ENCODE measurements at places on chromosomes 6 and 20.

GRCh38 chr6:26309731-26310142, 55.3 kb upstream of the BTN3A2 start:
- DNase-seq, result no peak

GRCh38 chr6:98783578-98783977, 50.8 kb upstream of the POU3F2 start:
- DNase-seq, result no peak

- DNase-seq, result no peak
Measured at GRCh38 chr6:35496841-35497570, at the start of gene TEAD3. Gene TEAD3 (minus strand): TSS chr6:35497079.

DNA sequence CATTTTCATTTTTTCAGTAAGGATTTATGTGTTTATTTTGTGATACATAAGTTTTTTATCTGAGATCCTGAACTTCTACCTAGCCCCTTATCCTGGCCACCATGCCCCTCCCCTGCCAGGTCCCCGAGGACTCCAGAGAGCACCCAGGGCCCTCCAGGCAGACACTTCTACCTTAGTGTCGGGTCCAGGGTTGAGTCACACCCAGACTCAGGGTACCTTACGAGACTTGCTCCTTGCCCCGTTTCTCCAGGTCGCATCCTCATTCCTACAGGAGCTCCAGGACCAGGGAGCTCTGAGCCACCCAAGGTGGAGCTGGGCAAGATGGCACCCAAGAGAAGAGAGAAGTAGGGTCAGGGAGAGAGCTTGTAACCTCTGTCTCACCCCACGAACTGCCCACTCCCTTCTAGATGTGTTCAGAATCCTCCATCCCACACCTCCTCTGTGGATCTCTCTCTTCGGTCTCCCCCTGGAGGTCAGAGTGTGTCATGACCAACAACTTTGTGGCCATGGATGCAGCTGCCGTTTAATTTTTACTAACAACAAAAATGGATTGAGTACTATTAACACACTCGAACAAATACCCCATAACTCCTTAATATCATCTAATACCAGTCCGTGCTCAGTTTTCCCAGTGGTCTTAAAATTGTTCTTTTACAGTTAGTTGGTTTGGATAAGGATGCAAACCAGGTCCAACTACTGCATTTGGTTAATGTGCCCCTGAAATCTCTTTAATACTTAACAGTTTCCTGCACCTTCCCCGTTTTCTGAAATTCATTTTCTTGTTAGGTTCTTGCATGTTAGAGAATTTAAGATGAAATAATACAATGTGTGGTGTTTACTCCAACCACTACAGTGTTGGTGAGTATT, 130.6 kb upstream of the INSM1 start:
- no peak for DNase-seq

DNA sequence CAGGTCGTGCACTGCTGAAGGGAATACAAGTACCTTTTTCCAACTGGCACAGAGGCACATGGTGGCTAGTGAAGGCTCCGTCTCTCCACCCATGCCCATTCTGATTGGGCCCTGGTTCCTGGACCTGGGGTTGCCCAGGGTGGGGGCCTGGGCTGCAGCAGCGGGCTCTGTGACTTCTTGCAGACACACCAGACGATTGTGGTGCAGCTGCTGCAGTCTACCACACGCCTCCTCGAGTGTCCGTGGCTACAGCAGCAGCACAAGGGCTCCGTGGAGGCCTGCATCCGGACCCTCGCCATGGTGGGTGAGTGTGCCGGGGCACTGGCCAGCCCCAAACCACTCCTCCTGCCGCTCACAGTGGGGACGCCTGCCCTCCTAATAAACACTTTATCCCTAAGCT, 29.2 kb downstream of the UQCC2 start:
- DNase-seq, result no peak

DNA sequence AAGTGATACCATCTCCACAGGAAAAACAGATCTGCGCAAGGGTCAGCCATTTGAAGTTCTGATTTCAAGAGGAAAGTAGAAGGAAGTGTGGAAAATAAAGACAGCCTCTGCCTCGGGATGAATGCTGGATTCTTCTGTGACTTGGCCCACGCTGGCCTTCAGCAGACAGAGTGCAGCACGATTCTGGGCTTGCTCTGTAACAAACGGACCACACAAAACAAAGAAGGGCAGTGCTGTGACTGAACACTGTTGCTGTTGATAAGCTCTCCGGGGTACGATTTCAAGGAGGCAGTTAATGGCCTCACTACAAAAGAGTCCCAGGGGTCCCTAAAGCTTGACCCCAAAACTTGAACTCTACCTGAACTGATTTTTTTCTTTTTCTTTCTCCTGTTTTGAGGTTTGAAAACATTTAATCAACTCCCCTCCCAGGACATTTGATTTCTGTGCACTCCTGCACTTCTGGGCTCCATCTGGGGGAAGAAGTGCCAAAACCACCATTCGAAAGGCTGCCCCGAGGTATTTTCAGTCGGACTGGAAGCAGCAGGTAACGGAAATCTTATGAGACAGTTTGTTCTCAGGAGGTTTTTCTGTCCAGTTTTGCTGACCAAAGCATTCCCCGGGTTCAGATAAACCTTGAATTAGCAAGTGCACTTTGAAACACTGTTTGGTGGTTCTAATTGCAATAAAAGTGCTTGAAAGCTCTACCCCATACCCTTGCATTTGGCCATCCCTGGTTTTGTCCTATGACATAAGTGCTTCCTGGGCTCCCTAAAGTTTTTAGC, 189.6 kb downstream of the MYLK4 start:
- DNase-seq, result no peak

DNA sequence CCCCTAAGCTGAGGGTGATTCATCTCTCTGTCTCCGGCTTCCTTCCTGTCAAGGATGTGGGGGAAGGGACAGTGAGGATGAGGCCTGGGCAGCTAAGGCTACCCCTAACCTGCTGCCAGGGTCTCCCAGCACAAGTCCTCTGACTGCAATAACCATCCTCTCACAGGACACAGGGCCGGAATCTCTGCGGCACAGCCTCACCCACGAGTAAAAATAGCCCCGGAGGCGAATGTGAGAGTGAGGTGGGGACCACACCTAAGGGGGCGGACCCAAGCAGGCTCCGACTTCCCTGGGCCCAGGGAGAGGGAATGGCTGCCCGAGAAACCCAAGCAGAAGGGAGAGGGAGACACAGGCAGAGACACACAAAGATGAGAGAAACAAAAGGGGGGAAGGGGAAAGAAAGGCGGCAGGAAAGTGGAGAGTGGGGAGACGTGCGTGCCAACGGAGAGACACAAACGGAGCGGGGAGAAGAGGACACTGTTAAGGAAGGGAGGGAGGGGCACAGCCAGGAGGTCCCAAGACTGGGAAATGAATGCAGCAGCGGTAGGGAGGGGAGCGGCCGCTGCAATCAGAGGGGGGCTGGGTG, 1.4 kb downstream of the CLIC1 start:
- DNase-seq, result peak; percentile 49

GRCh38 chr20:63204362-63204761, 11.6 kb downstream of the YTHDF1 start:
- no peak for DNase-seq

- no peak for DNase-seq
Measured at GRCh38 chr6:36757206-36757605, 59.6 kb downstream of the RAB44 start.
